ENCODE measurements at places on chromosomes 11 and 22.
A peak's percentile ranks its signal among the peaks of the same experiment; 100 is the strongest.

GRCh38 chr11:119117004-119117706, 4.2 kb upstream of the HINFP start:
- DNase-seq: no peak

- DNase-seq: peak; percentile 74
These were observed 16.4 kb upstream of the MFNG start for GRCh38 chr22:37502342-37503182.

- DNase-seq: no peak
These were observed 1.5 kb downstream of the SERPINH1 start for GRCh38 chr11:75563501-75563977.

GRCh38 chr11:87228820-87229219, 191.1 kb downstream of the TMEM135 start:
- DNase-seq: no peak

- peak; percentile 35 for DNase-seq
These were observed 22.1 kb downstream of the UEVLD start for GRCh38 chr11:18566406-18566805.

DNA sequence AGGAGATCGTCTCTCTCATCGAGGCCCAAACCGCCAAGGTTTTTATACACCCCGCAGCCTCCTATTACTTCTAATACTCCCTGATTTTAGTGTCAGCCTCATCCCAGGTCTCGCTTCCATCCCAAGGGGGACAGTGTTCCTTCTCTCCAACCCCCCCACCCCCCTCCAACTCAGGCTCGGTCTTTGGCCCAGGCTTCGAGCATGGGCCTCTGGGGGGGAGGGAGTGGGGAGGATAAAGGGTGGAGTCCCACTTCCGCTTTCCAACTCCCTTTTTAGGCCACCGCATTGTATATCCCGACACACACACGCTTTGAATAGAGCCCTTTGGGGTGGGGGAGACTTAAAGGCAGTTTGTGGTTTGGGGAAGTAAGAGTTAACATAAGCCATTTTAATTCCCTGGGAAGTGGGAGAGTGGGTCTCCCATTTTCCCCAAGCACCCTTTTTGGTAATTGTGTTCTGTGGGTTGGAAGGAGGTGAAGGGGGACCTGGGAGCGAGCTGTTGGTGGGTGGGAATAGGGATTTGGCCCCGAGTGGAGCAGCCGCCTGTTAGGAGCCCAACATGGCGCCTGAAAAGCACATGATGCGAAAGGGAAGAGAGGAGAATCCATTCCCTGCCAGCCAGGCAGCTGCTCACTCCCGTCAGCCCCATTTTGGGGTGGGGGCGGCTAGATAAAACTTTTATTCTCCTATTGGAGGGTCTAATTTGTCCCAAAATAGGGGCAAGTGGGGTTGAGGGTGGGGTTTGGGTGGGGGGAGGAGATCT, 844 bp downstream of the PCF11 start:
- peak; percentile 63 for DNase-seq

- DNase-seq: peak; percentile 57
These were observed 21.1 kb downstream of the UBASH3B start for GRCh38 chr11:122676638-122677037.

DNA sequence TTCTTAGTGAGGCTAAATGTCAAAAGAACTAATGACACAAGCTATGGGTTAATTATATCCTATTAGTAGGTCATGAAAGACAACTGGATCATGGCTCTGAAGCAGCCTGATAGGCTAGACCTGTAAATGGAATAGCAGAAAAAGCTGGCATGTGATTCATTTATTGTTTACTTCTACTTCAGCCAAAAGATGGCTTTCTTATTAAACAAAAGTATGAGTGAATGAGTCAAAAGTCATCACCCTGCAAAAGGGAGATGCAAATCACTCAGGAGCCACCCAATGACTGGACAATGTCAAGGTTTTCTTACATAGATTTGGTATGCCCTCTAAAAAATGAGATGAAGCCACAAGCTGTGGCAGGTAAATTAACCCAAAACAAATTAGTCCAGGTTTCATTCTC, 138.0 kb downstream of the TRPC6 start:
- DNase-seq: no peak

- no peak for DNase-seq
These were observed at the start of gene KCNJ11 for GRCh38 chr11:17388609-17389210. Gene KCNJ11, minus strand, starts transcription at chr11:17388659. Its CDS starts 568 bp downstream, at chr11:17388091.

GRCh38 chr11:15888556-15889345, 467.6 kb downstream of the SOX6 start:
- no peak for DNase-seq

DNA sequence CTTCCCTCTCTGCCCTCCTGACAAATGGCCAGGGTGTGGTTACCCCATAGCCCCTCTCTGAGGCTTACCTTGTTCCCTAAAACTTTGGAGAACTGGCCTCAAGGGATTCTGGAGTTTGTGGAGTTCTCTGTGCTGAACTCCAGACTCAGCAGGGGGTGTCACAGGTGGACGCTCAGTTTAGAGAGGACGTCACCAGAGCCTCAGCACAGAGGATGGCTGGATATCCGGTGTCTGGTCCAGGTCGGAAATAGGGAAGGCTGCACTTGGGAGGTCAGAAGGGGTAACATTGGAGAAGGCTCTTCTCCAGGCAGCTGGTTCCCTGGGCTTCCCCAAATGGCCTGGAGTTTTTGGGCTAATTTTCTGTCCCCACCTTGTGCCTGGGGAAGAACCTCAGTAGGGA, 64.2 kb downstream of the ADAMTS15 start:
- DNase-seq: no peak

DNA sequence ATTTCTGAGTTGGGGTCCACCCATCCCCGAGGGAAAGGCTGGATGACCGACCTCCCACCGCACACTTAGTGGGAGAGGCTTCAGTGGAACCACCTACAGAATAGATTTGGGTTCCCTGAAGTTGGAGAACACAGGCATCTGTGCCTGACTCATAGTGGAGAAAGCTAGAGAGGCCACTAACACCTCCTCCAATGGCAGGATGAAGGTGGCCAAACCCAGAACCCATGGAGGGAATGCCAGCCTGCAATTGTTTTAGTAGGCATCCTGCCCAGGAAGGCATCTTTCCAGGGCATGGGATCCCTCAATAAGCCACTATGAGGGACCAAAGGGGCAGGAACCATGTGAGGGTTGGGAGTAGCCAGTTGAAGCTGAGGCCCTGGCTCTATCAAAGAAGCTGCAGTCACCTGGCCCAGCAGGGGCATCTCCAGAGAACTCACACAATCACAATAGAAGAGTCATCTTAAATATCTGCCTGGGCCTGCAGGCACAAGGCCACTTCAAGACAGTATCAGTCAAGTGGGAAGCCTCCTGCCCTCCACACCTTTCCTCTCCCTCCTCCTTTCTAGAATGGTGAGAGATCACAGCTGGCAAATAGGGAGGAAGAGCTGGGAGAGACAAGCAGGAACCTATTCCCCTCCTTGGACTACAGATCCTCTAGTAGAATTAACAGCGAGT, 124.1 kb upstream of the CSNK2A3 start:
- peak; percentile 44 for DNase-seq
